ENCODE measurements at places on chromosomes 3 and 15.
A peak's percentile ranks its signal among the peaks of the same experiment; 100 is the strongest.

DNA sequence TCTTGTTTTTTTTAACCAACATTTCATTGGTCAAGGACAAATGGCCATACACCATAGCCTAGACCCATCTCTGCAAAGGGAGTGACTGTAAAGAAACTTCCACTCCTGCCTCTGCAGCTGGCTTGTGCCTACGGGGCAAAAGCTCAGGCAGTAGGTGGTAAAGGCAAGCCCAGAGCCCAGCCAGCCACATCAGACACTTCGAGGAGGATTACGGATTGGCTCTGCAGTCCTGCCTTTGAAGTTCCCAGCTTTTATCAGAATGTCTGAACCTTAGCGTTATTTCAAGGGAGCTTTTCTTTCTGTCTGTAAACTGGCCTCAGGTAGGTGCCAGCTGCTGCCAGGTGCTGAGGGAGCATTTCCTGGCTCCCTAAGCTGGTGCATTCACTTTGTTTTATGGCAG is 15.6 kb downstream of the ZNF710 start:
- DNase-seq, result no peak

GRCh38 chr3:60190073-60190472 is 1061.2 kb downstream of the FHIT start:
- DNase-seq, result no peak

GRCh38 chr15:73951601-73952000 is 25.3 kb downstream of the LOXL1 start:
- DNase-seq, result no peak

DNA sequence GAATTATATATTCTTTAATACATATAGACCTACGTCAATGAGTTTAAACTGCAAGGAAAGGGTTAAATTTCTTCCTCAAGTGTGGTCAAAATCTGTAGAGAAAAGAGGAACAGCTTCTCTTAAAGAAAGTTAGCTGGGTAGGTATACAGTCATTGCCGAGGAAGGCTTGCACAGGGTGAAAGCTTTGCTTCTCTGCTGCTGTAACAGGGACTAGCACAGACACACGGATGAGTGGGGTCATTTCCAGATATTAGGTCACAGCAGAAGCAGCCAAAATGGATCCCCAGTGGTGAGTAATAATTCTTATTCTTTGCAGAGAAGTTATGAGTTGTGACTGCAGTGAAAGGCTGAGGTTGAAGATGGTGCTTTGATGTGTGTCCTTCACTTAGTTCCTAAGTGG is at the start of gene CD86:
Gene CD86 (plus strand): TSS at position 148 of the 400 bp plus-strand sequence. CDS start 128 bp downstream, at position 276.
- no peak for DNase-seq

DNA sequence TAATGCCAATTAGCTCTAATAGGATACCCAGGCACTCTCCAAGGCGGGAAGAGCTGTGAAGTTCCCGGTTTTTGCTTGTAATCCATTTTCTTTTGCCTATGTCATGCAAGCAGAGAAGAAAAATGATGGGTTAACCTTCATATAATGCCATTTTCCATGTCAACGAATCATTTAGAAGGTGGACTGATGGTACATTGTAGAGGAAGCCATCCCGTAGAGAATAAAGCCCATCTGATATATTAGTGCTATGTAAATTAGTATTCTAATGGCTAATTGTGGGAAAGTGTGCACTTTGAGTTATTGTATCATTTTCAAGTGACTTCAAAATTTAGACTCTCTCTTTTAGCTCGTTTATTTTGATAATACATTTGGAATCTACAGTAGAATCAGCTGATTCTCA is 509.1 kb downstream of the ROBO2 start:
- no peak for DNase-seq

- DNase-seq, result no peak
Measured at GRCh38 chr3:149251186-149251585, 29.6 kb upstream of the CP start.

DNA sequence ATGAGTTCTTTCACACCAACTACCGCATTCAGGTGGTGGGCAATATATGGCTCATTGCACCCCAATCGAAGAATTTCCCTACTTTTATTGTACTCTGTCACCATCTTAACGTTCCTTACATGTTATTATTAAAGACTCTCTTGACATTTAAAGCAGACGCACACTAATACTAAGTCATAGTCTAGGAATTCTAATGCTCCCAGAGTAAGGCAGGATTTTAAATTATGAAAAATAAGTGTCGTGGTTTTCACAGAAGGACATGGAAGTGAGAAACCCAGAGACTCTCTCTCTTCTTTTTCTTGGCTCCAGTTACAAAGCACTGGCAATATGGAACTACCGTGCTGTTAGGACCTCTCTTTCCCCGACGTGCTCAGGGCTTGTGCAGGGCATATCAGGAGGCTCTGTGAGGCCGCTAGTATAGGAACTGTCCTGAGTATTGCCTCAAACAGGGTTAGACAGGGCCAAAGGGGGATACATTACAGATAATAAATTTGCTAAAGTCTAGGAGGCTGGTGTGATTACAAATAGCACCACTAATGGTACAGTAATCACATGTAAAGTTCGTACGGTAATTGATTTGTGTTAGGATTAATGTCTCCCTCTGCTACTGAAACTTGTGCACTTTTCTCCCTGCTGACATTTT is 590.8 kb downstream of the FOXP1 start:
- DNase-seq, result no peak

DNA sequence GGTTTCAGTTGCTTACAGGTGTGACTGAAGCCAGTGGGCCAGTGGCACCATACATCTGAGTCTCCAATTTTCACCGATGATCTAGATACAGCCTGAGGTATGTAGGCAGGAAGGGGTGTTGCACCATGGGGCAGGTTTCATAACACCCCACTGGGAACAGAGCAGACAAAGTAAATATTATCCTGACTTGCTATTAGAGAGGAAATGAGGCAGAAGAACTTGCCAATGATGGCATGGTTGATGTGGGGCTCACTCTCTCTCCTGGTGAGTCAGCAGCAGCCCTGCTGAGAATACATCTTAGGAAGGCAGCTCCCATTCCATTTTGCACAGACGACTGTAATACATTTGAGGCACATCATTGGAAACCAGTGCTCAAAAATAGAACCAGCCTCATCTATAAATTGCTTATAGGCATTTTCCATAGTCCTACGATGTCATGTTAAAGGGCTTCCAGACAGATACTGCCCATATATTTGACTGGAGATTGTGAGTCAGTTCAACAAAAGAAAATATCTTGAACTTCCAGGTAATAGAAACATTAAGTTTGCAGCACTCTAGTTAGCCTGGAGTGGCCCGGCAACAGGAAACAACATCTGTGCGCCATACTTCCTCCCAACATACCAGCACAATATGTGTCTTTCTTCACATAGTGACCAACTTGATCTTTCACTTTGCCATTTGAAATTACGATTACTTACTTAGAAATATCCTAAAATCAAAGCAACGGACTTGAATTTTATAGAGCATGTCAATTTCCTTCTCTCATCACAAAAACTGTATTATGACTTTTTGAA is 175.5 kb downstream of the NECTIN3 start:
- no peak for DNase-seq

GRCh38 chr15:66100761-66101160 is 152.8 kb downstream of the MEGF11 start:
- DNase-seq, result peak; percentile 4

DNA sequence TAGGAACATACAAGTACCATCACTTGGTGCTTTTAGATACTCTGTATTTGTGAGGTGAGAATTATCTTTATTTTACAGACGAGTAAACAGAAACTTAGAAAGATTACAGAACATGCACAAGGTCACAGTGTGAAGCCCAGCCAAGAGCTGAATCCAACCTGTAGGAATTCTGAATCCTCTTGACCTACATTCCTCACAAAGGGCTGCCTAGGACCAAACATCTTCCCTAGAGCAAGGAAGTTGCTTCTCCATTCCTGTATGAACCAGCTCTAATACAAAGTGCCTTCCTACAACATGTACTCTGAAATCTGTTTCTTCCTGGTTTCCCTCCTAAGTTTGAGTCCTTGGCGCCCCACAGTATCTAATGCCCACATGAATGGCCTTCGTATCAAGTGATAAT is 2.9 kb downstream of the HDGFL3 start:
- DNase-seq, result no peak

DNA sequence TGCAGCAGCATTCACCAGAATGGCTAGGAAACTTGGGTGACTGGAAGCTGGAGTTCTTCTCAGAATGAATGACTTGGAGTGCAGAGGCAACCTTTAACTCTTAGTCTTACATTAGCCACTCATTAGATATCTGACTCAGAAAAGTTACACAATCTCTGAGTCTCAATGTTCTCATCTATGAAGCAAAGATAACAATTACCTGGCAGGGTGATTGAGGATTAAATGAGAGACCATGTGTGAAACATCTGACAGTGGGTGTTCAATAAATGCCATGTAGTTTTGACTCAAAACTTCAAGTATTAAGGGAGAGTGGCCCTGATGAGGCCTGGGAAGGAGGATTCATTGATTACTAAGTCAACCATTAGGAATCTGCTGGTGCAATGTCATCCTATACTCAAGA is 48.3 kb downstream of the MRPL3 start:
- DNase-seq, result no peak

DNA sequence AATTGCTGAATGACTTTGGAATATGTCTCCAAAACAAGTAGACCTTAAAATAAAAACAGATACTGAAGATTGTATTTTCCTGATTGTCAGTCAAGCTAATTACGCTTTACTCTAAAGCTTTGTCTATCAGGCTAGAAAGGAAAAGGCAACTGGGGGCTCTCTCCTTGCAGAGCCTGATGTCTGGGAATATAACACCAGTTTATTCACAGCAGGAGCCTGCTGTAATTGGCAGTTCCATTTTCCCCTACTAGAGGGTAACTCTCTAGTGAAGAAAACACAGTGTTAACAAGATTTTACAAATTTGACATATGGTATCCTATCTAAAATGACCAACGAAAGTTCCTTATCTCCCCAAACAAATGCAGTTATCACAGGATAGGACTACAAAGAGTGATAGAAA is 158.8 kb downstream of the PDZRN3 start:
- DNase-seq, result no peak

GRCh38 chr3:21654662-21655061 is 96.3 kb downstream of the ZNF385D start:
- DNase-seq, result no peak

GRCh38 chr3:69435274-69436265 is 49.7 kb upstream of the FRMD4B start:
- DNase-seq, result no peak

All from activated CD4-positive, alpha-beta T cell treated with anti-CD3 and anti-CD28 coated beads for 4 hours (primary cell).